ENCODE measurements at places on chromosomes 2 and 18.

DNA sequence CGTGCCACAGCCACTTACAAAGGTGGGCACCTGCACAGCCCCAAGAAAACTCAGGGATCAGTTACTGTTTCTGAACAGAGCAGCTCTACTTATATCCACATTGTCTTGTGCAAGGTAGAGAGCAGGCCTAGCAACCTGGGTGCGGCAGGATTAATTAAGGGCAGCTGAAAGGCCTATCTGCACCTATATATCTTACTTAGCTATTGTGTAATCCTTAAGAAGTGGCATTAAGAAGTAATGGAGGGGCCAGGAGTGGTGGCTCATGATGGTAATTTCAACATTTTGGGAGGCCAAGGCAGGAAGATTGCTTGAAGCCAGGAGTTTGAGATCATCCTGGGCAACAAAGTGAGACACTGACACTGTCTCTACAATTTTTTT, 12.8 kb upstream of the ARL5A start:
- DNase-seq: no peak

- no peak for DNase-seq
Observed at GRCh38 chr2:88697370-88698026, 6.0 kb downstream of the RPIA start.

DNA sequence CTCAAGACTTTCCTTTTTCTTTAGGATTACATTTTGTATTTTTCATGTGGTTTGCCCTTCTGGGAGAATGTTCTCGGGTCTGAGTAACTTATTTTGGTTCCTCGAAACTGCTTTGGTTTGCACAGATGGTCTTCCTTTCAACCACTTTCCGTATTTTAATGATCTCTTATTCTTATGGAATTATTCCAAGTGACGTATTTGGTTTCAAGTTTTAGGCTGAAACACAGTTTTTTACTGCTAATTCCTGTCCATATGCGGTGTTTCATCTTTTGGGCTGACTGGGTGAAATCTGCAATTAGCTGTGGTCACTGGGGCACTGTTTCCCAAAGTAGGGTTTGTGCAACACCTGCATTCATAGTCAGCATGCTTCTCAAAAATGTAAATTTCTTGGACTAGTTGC, 122.7 kb downstream of the CAPN13 start:
- no peak for DNase-seq

- DNase-seq: no peak
Observed at GRCh38 chr2:58131191-58132011, 84.8 kb downstream of the VRK2 start.

DNA sequence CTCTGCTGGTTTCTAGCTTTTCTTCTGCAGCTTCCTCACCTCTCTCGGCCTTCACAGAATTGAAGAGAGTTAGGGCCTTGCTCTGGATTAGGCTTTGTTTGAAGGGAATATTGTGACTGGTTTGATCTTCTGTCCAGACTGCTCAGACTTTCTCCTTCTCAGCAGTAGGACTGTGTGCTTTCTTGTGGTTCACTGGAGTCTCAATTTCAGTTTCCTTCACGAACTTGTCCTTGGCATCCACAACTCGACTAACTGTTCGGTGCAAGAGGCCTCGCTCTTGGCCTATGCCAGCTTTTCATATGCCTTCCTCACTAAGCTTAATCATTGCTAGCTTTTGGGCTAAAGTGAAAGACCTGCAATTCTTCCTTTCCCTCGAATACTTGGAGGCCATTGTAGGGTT, 18.9 kb upstream of the SALL3 start:
- DNase-seq: no peak

DNA sequence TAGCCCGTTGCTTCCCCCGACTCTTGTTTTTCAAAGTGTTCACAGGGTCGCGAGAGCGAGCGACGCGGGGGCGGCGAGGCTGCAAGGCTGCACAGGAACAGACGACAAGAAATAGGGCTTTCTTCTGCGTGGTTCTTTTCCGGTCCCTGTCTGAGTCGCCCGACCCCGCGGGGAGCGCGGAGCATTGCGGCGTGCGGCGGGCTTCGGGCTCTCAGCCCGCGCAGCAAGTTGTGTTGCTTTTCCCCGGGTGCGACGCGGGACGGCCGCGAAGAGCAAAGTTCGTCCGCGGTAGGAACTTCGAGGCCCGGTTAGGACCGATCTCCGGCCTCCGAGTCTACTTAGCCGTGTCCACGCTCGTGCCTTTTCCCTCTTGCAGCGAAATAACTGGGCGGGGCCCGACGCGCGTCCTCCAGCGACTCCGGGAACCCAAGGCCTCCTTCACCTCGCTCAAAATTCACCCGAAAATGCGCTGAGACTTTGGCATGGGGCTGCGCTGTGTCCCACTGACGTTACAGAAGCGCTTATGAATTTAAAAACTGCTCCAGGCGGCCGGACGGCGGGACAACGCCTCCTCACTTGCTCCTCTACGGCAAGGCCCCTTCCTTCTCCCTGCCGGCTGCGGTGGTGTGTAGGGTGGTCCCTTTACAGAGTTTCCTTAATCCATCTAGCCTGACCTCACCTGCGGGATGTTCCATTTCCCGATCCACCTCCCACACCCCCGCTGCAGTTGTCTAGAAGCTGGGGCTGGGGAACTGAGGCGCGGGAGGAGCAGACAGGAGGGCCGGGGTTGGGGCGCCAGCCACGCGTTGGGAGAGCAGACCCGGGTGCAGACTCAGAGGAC, 1.5 kb upstream of the BCL2L11 start:
- DNase-seq: peak; percentile 5

GRCh38 chr2:65033178-65033577, 23.0 kb upstream of the CEP68 start:
- DNase-seq: no peak

- DNase-seq: no peak
Observed at GRCh38 chr2:99881901-99882591, 260.3 kb downstream of the AFF3 start.
